ENCODE measurements at places on chromosomes 1 and 21. TPM values are rescaled to one million over a fixed set of nuclear protein-coding genes. Genes with fewer than 3 reads are reported as not detected.

The TMCO1 gene
- 37.5 TPM for total RNA-seq

The CFHR4 gene
- not detected for total RNA-seq

DNA sequence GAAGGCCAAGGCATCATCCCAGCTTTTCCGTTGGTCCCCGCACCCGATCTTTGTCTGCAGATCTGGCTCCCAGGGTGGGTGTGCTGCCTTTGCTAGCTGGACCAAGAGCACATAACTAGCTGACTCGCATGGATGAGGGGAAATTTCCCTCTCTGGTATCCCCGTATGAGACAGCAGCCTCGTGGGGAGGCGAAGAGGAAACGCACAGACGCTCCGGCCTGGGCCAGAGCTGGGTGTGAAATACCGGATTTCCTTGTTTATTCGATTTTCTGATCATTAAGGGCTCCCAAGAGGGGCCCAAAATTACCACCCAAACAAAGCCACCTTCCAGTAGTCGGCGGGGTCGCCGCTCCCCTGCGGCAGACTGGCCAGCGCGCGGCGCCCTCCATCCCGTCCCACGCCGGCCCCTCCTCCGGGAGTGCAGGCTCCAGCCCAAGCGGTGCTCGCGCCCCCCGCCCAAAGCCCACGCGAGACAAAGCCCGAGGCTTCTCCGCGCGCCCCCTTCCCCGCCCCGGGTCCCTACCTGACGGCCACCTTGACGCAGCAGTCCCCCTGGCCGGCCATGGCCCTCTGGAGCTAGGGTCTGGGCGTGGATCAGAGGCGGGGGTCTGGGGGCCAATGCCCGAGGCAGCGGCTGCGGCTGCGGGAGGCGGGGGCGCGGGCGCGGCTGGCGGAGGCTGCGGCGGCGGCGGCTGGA, 546 bp downstream of the KIF21B start:
- DNase-seq: no peak

The CD244 gene
- 0.78 TPM for total RNA-seq

The RGS13 gene
- 1.1 TPM for total RNA-seq

GRCh38 chr1:74432325-74432724, 80.1 kb downstream of the LRRC53 start:
- no peak for DNase-seq

DNA sequence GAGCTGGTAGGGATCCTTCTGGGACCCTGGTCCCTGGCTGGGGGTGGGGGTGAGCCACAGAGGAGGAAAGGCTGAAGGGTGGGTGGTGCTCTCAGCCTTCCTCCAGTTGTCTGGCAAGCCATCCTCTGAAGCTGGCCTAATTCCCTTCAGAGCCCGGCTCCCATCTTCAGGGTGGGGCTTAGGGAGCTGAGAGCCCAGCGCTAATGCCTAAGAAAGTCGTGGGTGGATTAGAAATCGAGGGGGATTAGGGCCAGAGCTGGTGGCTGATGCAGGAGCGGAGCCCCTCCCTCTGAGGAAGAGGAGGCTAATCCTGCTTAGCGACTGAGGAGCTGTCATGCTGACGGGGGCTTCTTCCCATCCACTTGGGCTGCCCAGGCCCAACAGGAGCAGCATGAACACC, 30.8 kb upstream of the DMBX1 start:
- no peak for DNase-seq

- no peak for DNase-seq
Observed at GRCh38 chr1:222768592-222768991, 31.6 kb downstream of the FAM177B start.

The RNU1-1 gene
- under 0.01 TPM for total RNA-seq

GRCh38 chr21:24590261-24590660, 1017.0 kb downstream of the MRPL39 start:
- no peak for DNase-seq

Data from thoracic aorta (tissue), 2 donors.